Stimulated activated CD8-positive, alpha-beta memory T cell treated with anti-CD3 and anti-CD28 coated beads, Interleukin-15, amount 100 ng/mL, for 4 hours (primary cell): ENCODE measurements at places on chromosomes 7 and 10.

- no peak for DNase-seq
Observed at GRCh38 chr7:128963327-128963757, 25.6 kb downstream of the IRF5 start.

GRCh38 chr10:110562348-110562747 is 5.1 kb upstream of the SMC3 start:
- no peak for DNase-seq

GRCh38 chr7:77877791-77878190 is 79.2 kb downstream of the PHTF2 start:
- DNase-seq = no peak

- DNase-seq = no peak
Observed at GRCh38 chr7:88106434-88106833, 113.4 kb downstream of the SRI start.

GRCh38 chr10:113473851-113474250 is 79.0 kb upstream of the HABP2 start:
- no peak for DNase-seq

GRCh38 chr10:5292196-5292735 is 72.5 kb upstream of the UCN3 start:
- no peak for DNase-seq

GRCh38 chr10:36177071-36177470 is 535.0 kb upstream of the FZD8 start:
- DNase-seq = no peak

DNA sequence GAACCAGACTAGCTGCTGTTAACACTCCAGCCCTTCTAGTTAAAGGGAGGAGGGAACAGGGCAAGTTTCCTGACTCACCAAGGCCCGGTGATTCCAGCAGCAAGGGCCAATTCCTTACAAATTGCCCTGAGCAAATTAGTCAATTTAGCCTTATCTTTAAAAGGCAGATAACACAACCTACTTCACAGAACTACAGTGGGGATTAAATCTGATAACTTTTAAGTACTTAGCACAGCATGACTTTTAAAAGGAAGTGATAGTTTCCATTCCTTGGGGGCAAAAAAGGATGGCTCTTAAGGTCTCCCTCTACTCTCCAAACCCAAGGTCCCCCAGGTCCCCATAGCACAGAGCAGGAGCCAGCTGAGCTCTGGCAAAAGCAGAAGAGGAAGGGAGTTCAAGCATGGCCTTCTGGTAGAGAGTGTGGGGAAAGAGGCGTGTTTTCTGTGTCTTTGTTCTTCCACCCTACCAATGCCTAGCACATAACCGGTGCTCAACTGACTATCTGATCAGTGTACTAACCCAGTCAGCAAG is 4.0 kb downstream of the CDCA7L start:
- no peak for DNase-seq

GRCh38 chr7:44152971-44153947 is 12.1 kb upstream of the MYL7 start:
- no peak for DNase-seq

GRCh38 chr10:35449944-35450343 is 113.6 kb downstream of the CCNY start:
- DNase-seq = no peak

DNA sequence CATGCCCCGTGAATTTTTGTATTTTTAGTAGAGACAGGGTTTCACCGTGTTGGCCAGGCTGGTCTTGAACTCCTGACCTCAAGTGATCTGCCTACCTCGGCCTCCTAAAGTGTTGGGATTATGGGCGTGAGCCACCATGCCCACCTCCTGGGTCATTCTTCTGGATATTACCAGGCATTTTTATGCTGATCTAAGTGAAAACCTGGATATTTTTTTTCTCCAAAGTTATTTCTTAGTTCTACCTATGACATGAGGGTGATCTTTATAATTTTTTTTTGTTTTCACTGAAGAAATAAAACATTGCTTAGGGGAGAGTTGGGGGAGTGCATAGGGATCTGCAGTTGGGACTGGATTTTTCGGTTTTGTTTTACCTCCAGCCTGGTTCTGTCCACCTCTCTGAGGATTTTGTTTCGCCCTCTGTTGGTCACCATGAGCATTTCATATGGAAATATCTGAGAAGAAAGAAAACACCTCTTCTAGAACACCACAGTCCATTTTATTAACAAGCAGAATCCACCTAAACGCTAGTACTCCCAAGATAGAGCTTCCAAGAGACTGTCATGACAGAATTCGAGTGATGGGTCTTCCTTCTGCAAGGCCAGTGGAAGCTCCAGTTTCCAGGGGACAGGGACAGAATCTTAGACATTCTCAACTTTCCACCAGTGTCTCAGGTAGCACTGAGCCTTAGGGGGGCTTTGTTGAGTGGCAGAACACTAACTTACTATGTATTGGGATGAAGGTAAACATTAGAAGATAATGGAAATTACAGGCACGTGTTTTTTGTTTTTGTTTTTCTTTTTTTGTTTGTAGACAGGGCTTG is 33.4 kb upstream of the AFAP1L2 start:
- DNase-seq = no peak

DNA sequence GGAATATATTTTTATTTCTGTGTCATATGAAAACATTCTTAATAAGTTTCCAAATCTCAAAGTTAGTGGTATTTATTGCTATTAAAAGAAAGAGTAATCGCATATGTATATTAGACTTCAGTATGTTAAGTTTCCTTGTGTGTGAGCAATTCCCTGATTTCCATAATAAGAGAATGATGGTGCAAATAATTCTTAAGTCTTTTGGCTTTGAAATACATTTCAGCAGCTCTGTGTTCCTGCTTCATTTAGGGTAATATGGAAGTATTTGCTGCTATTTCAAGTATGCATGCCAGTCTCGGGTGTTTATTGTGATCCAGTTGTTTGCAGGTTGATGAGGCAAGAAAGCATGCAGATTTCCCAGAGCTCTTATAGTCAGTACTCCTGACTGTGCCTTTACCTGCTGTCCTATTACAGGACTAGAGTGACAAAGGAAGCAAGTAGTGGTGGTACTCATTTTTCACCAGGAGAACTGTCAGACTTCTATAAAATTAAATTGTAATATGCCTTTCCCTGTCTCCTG is 43.7 kb downstream of the FGFBP3 start:
- DNase-seq = no peak

GRCh38 chr7:137681657-137682562 is 164.9 kb downstream of the DGKI start:
- DNase-seq = no peak

- no peak for DNase-seq
Observed at GRCh38 chr7:133165001-133165400, 83.1 kb upstream of the CHCHD3 start.

DNA sequence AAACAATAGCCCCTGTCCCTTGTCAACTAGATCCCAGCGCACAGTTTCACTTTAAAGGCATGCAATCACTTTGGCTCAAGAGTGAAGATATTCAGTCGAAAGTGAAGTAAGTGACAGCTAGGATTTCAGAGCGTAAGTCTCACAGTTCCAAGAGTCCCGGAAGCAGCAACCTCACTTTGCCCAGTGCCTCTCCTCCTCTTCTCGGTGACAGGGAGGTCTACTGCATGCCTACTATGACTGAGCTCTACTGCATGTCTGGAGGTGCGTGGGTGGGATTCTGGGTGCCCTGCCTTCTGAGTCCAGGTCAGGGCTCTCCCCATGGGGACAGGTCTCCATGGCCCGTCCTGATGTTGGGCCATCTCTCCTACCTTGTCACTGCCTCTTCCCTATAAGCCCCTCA is 17.0 kb downstream of the PRKCQ start:
- DNase-seq = no peak

DNA sequence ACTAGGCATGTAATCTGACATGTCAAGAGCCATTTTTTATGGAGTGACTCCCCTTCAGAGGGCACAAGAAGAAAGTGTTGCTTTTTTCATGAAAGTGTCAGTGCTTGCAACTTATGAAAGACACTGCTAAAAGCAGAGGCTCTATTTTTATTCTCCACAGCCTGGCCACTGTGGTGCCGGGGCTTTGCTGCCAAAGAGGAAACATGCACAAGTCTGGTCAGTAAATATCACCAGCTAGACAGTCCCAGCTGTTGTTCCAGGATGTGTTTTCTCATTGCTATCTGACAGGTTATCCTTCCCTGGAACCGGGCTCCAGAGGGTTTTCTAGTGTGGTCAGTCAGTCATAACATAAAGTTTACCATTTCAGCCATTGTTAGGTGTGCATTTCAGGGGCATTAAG is 180.7 kb upstream of the PITRM1 start:
- DNase-seq = no peak

GRCh38 chr10:24363070-24363469 is 154.1 kb downstream of the KIAA1217 start:
- DNase-seq = no peak

GRCh38 chr10:75024971-75025523 is 86.4 kb upstream of the SAMD8 start:
- no peak for DNase-seq

GRCh38 chr10:94037286-94037685 is 43.6 kb downstream of the PLCE1 start:
- no peak for DNase-seq

GRCh38 chr7:37671876-37672275 is 11.7 kb upstream of the GPR141 start:
- no peak for DNase-seq

- no peak for DNase-seq
Observed at GRCh38 chr7:44061645-44062179, 3.7 kb downstream of the PGAM2 start.

- DNase-seq = no peak
Observed at GRCh38 chr10:76743169-76743568, 894.4 kb downstream of the KCNMA1 start.

GRCh38 chr10:117933036-117933435 is 113.7 kb downstream of the RAB11FIP2 start:
- DNase-seq = no peak

DNA sequence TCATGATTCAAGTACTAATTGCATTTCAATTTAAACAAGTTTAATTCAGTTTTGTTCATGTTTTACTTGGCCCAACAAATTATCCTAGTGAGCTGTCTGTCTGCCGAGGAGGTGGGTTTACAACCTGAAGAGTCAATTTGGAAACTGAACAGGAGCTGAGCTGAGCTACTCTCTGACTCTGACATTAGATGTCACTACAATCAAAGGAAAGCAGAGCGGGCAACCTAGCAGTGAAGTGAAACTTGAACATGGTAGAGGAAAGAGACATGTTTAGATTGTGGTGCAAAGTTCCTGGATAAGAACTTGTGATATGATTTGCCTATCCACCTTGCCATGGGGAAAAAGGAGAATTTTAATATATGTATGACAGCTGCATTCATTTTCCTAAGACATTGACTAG is 9.6 kb upstream of the AGR3 start:
- DNase-seq = no peak

GRCh38 chr7:12771378-12771877 is 84.0 kb downstream of the ARL4A start:
- no peak for DNase-seq

- no peak for DNase-seq
Observed at GRCh38 chr7:148662646-148663045, 36.1 kb upstream of the CUL1 start.

DNA sequence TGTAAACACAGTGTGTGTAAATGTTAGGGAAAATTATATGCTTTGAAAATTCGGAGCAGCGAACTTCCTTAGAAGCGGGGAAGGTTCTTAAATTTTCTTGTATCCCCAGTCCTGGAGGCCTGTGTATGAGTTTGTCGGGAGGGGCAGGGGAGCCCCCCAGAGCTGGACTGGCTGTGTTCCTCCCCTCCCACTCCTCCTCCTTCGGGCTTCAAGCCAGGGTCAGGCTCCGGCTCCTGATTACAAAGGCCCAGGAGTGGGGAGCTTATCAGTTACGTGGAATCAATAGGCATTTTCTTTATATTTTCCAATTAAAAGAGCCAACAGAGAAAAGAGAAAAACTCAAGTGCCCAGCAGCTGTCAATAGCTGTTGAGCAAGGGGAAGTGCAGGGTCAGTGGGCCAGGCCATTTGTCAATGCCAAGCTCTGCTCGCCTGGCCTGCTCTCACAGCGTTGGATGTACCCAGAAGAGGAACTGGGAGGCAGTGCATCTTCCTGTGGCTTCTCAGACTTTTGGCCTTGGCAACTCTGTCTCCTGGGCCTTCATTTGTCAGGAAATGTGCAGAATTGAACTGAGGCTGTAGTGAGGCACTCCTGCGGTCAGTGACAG is 156.9 kb upstream of the PCBD1 start:
- no peak for DNase-seq

- no peak for DNase-seq
Observed at GRCh38 chr7:101134399-101134980, 7.6 kb downstream of the SERPINE1 start.

DNA sequence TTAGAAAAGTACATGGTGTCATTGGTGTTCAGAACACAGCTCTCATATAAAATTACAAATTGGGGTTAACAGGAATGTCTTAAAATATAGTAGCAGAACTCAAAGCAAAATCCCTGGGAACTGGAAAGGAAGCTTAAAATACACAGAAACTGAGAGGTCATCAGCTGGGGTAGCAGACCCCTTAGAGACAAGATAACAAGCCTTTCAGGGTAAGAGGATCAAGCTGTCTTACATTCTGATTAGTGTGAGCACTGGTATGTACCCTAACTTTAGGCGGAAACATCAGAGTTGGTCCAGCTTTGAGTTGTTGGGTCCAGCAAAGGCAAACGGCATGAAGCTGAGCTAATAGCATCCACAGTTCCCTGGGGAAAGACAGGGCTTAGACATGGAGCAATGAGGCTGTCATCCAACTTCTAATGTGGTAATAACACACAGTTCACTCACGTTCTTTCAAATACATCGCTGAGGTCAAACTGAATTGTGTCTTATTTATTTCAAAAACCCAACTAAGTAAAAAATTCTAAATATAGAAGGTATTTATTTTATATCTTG is 32.6 kb downstream of the ARHGAP21 start:
- no peak for DNase-seq

- DNase-seq = no peak
Observed at GRCh38 chr7:132446666-132447278, 129.5 kb downstream of the PLXNA4 start.

GRCh38 chr7:114791771-114792170 is 130.1 kb upstream of the MDFIC start:
- no peak for DNase-seq

DNA sequence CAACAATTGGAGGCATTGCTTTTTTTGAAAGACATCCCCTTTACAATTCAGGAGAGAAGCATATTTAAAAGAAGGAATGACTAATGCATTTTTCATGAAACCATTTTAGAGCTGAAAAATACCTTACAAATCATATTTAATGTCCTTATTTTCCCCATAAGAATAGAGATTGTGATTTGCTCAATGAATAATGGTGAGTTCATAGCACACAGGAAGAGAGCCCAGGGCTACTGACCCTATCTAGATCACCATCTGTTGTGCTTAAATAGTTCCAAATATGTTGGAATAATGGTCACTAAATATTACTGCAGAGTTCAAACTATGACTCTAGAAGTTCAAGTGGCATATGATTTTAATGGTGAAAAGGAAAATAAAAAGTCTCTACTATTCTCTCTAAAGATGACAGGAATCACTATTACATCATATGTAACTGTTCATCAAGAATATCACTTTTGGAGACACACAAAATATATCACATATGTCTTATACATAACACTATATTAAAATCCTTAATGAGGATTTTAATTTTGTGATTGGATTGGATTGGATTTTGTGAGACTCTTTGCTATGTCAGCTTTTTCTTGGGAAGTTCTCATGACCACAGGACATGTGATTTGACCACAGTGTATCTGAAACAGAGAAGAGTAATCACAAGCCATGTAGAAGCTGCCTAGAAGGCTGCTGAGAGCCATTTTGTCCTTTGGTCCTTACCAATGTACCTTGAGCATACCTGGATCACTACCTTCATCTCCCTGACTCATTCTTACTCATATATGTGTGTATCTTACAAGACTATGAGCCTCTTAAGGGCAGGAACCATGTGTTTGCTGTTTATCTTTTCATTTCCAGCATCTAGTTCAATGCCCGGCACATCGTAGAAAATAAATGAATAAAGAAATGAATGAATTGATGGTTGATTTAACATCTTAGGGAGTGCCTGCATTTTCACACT is 26.4 kb downstream of the SLC16A9 start:
- no peak for DNase-seq
